NCI-H774 (cell line): ENCODE measurements at places on chromosomes 4 and X.

DNA sequence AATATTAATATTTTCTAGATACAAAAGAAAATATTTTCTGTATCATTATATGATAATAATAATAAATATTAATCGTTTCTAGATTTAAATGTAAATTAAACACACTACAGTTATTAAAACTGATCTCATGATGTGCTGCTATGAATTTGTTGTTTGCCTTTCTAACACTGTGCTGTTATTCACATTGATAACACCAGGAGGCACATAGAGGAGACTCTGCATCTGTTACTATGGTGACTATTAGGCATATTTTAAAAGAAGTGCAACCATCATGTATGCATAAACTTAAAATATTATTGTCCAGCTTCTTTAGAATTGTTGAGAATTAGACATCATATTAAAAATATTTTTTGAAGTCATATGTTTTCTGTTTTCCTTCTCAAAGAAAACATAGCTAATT, 11.8 kb upstream of the PDGFC start:
- DNase-seq, result no peak

GRCh38 chr4:1564535-1565375, 119.4 kb downstream of the FAM53A start:
- DNase-seq, result no peak

DNA sequence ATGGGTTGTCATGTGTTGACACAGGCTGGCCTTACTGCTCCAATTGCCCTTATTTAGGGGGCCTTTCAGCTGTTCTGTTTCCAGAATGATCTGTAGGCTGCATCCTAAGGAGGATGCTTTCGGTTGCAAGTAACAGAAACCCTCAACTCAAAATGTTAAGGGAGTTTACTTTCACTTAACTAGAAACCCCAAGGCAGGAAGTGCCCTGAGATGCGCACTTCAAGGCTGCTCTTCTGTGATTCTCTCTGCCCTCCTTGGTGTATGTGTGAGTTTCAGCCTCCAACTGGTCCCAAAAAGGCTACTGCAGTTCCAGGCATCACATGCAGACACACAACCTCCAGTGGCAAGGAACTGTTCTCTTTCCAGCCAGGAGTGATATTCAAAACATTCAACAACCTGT, 97.3 kb upstream of the ATP6AP2 start:
- no peak for DNase-seq

GRCh38 chr4:135604531-135604930, 1402.9 kb upstream of the PABPC4L start:
- no peak for DNase-seq

GRCh38 chr4:39937683-39938268, 39.9 kb downstream of the PDS5A start:
- no peak for DNase-seq

- no peak for DNase-seq
Measured at GRCh38 chr4:1502501-1502886, 96.3 kb upstream of the NKX1-1 start.

GRCh38 chr4:156329779-156330178, 376.1 kb upstream of the CTSO start:
- no peak for DNase-seq

DNA sequence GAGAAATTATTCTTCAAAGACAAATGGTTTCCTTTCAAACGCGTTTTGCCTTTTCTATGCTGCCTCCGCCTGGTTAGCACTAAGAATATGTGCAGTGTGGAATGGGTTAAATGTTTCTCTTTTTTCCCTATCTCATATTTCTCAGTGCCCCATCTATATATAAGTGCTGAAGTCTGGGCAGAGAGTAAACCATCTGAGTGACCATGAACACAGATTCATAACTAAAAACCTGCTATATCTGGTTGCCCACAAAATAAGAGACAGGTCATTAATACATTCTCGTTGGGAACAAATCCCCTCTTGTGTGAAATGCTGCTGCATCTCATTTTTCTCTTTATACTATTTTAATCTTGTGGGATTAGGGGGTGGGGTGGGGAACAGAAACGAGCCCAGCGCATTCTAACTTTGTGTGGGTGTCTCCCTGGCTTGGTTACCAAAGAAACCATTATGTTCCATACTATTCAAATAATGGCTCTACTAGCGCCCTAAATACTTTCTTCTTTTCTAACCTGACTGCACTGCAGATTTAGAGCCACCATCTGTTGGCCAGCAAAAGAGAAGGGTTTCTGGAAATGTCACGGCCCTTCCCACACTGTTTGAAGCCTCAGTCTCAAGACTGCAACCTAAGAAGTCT, 42.2 kb upstream of the PTCHD1 start:
- DNase-seq, result no peak

DNA sequence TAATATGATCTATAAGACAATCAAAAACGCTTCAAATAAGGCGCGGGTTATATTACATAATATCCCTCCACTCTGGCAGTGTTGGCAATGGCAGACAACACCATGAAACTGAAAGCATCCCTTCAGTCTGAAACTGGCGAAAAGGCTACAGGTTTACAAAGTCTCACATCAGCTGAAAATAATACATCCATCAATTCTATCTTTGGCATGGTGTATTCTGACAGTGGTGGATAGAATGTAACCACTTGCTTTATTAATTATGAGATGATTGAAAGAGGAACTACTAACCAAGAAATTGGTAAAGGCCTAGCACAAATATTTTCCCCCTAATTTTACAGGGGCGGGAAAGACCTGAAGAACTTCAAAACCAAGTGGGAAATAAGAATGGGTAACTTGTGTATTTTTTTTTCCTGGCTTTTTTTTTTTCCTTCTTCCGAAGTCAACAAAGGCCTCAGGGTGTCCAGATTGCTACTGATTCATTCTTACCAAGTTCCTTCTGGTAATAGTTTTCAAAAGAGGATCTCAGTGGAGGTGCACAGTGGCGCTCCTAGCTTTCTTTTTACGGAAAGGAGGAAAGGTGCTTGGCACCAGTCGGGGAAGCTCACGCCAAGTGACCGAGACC, 728 bp downstream of the UBA6 start:
- DNase-seq, result no peak
